NCI-H1092 treated with DMSO at 0.1 percent for 48 hours (cell line): ENCODE measurements at places on chromosomes 12 and 14.

DNA sequence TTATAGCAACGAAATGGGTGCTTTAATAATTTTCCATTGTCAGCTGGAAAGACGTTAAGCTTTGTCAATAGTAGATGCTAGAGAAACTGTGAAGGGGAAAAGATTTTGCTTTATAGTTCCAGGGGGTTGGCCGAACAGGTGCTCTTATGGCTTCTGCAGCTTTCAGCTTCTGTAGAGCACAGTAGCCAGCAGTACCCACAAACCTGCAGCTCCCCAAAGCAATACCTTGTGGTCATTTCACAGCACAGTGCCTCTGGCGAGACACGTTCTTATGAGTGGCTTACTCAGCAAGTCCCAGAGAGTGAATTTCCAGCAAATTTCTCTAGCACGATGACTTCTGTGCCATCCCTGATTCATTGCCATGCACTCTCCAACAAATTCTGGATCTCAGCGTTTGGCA, 416.3 kb upstream of the ATP2B1 start:
- DNase-seq: peak; percentile 75

- no peak for DNase-seq
Observed at GRCh38 chr12:590206-590750, 73.0 kb downstream of the NINJ2 start.

DNA sequence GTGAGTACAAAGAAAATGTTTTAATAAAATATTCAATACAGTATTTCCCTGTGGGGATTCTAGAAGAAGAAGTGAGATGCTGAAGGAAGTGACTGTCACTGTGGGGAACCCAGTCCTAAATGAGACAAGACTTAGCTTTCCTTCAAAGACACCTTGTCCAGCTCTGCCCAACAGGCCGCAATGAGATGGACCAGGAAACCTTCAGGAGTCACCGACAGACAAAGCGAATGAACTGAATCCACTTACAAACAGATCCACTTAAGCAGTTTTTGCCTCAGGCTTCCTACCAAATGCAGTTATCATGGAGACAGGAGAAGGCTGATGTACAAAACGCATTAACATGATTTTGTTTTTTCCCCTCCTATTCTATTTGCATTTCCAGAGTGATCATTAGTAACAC, 9.6 kb downstream of the KCNJ8 start:
- no peak for DNase-seq

- no peak for DNase-seq
Observed at GRCh38 chr12:8943565-8944186, 5.8 kb downstream of the M6PR start.

DNA sequence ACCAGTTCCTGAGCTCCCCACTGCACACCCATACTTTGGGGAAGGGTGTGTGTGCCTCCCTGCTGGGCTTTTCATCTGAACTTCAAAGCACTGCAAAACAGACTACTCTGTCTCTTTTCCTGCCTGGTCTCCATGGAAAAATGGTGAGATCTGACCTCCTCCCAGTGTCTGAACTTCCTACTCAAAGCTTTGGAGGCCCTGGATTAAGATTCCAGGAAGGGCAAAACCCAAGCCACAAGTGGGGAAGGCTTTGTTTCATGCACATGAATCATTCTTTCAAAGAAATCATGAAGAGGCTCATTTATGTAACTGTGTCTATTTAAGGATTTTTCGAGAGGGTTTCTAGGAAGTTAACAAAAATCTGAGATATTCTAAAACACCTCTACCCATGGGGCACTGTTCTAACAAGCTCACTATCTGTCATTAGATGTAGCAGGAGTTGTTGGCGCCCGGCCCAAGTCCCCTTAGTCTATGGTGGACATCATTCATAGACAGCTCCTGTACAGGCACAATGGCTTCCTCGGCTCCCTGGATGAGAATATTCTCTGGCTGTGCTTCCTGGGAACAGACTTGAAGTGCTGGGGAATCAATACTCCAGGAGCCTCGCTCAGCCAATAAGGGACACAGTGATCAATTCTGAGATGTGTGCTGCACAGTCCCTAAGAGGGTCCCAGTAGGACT, 224.0 kb downstream of the KTN1 start:
- no peak for DNase-seq

GRCh38 chr14:63493246-63493645, 49.9 kb downstream of the PPP2R5E start:
- DNase-seq: no peak

- DNase-seq: no peak
Observed at GRCh38 chr12:120998435-120998834, 17.9 kb downstream of the C12orf43 start.

- DNase-seq: peak; percentile 58
Observed at GRCh38 chr12:55188974-55189556, 31.8 kb upstream of the OR10A7 start.

DNA sequence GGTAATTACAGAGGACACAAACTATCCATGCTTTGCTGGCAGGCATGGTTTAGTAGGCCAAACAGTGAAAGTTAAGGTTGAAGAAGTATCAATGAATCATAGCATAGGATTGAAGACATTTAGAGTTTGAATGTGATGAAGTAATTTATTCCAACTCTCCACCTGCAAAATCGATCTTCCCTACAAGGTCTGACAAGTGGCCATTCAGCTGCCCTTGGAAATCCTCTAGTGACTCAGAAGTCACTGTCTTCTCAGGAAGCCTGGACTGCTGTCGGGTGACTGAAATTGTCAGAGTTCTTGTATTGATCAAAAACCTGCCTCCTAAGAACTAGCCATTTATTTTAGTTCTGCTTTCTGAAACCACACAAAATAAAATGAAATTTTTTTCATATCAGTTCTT, 17.7 kb upstream of the STXBP6 start:
- DNase-seq: no peak

- no peak for DNase-seq
Observed at GRCh38 chr12:53766881-53767280, 15.1 kb upstream of the CISTR start.

DNA sequence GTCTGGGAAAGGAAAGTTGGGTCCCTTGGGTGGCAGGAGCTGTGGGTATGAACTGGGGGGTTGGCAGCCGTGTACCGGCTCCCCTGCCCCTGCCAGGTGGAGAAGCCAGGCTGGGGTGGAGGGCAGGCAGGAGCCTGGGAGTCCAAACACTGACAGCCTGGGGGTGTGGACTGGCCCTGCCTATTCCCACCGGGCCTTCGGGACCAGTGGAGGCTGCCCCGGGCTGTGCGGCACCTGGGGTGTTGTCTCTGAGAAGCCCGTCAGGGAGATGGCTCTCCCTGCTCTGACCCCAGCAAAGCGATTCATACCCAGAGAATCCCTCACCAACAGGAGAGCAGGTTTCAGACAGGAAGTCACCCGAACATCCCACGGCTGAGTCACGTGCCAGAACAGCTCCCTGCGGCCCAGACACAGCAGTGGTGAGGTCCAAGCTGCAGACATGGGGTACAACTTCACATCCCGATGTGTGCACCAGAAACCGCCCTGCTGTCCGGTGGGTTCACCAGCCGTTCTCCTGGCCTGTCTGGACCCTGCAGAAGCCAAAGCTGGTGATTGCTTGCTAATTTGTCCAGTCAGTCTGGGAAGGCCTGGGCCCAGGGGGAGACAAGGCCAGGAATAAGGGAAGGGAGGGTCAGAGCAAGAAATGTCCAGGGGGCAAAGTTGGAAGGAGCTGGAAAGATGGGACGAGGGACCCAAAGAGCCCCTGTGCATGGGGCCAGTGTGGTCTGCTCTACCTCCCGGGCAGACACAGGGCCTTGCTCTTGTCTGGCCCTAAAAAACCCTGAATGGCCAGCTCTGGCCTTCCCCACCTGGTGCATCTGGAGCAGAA, 2.1 kb upstream of the GPR132 start:
- no peak for DNase-seq

- no peak for DNase-seq
Observed at GRCh38 chr12:82996168-82996812, 309.6 kb downstream of the TMTC2 start.
